ENCODE measurements at places on chromosomes 11 and 22. TPM values are rescaled to one million over a fixed set of nuclear protein-coding genes. Genes with fewer than 3 reads are reported as not detected.

- no peaks in the 10 kb centered on the region for H3K27me3 ChIP-seq
- DNase-seq: no peak
- no peak overlapping the region for H3K27ac ChIP-seq
- no peaks in the 10 kb centered on the region for H3K36me3 ChIP-seq
- H3K4me3 ChIP-seq: no peak overlapping the region
- peaks cover 13% of the 10 kb centered on the region for H3K4me1 ChIP-seq
Measured at GRCh38 chr11:34639545-34639944, 18.7 kb downstream of the EHF start.

DNA sequence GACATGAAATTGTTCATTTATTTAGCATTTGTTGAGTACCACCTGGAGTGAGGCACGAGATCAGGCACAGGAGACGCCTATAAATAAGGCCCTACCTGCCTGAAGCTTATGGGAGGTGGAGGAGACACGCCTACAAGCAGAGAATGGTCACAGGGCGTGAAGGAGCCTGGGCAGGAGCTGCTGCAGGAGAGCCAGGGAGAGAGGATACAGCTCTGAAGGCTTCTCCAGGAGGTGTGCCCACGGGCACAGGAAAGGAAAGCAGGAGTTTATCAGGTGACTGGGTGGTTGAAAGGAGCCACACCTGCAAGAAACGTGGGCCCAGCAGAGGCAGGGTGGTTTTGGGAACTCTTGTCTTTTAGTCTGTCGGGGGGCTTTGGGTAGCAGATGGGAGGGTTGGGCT, 70.3 kb downstream of the BMAL1 start:
- H3K4me3 ChIP-seq: no peak overlapping the region
- no peak overlapping the region for H3K27ac ChIP-seq
- DNase-seq: no peak
- H3K4me1 ChIP-seq: no peaks in the 10 kb centered on the region

DNA sequence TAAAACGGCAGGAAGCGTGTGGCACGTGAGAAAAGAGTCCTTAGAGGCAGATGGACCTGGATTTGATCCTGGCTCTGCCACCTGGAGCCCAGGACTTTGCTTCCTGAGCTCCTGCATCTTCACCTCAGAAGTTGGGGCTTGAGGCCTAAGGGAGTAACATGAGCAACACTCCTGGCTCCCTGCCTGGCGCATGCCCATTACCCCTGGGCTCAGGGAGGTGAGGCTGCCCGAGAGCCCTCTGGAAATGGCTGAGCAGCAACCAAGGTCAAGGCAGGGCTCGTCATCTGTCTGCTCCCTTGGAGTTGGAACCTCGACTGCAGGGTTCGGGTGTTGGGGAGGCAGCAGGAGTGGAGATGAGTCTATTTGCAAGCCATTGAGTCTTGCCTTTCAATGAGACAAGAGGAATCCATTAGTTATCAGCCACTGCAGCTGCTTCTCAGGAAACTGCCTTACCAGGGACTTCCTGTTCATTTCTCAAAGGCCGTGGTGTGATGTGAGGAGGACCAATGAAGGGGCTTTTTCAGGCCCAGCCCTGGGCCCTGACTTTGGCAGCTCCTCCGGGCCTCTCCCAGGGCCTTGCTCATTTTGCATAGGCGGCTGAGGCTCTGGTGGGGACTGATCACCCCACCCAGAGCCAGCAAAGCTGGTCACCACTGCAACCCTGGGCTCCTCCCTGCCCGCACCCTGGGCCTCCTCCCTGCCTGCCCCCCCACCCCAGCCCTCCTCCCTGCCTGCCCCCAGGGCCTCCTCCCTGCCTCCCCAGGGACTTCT, 6.4 kb downstream of the FADS2 start:
- peak overlapping the region; percentile 7 for H3K4me3 ChIP-seq
- H3K27me3 ChIP-seq: no peaks in the 10 kb centered on the region
- peak; percentile 84 for DNase-seq
- peaks cover 18% of the 10 kb centered on the region for H3K36me3 ChIP-seq

DNA sequence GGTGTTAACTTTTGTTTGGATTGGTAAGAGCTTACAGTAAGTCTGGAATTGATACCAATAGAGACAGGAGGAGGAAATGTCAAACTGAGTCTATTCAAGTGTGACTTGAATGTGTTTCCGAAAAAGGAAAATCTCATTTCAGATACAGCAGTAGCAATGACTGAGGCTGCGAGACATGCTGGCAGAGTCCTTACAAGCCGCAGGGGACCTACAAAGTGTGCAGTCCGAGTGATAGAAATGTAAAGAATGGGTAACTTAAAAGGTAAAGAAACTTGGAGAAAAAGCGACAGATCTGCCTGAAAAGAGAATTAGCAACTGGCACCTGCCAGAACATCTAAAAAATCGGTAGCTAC, 444 bp downstream of the CWF19L2 start:
- H3K4me1 ChIP-seq: peaks cover 22% of the 10 kb centered on the region
- peak overlapping the region; percentile 99 for H3K4me3 ChIP-seq
- DNase-seq: no peak
- peak overlapping the region; percentile 52 for H3K27ac ChIP-seq
- peaks cover 18% of the 10 kb centered on the region for H3K36me3 ChIP-seq
- no peaks in the 10 kb centered on the region for H3K27me3 ChIP-seq

Gene ART1
- not detected for total RNA-seq

Gene CCDC116
- total RNA-seq: 0.28 TPM

Gene APOA4
- not detected for total RNA-seq
